Kasumi-1 (cell line): ENCODE measurements at places on chromosomes 1 and 21.

- peak; percentile 82 for DNase-seq
Observed at GRCh38 chr1:110011527-110012041, 22.8 kb upstream of the STRIP1 start.

- no peak for DNase-seq
Observed at GRCh38 chr1:183841550-183841949, 36.6 kb downstream of the RGL1 start.

DNA sequence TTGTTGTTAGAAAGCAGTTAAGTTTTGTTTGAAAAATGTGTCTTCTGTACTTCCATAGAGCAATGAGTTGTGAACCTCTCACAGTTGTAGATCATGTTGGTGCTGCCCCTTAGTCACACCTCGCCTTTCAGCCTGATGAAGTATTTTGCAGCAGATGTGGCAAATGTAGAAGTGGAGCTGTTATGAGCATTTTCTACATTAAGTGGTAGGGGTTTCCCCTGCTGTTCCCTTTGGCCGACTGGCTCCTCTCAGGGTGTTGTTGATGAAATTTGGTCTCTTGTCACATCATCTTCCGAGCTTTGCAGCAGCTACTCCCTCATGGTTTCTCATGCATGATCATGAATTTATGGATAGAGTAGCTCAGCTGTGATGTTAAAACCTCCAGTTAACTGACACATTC is 33.6 kb upstream of the DENND1B start:
- DNase-seq, result no peak

DNA sequence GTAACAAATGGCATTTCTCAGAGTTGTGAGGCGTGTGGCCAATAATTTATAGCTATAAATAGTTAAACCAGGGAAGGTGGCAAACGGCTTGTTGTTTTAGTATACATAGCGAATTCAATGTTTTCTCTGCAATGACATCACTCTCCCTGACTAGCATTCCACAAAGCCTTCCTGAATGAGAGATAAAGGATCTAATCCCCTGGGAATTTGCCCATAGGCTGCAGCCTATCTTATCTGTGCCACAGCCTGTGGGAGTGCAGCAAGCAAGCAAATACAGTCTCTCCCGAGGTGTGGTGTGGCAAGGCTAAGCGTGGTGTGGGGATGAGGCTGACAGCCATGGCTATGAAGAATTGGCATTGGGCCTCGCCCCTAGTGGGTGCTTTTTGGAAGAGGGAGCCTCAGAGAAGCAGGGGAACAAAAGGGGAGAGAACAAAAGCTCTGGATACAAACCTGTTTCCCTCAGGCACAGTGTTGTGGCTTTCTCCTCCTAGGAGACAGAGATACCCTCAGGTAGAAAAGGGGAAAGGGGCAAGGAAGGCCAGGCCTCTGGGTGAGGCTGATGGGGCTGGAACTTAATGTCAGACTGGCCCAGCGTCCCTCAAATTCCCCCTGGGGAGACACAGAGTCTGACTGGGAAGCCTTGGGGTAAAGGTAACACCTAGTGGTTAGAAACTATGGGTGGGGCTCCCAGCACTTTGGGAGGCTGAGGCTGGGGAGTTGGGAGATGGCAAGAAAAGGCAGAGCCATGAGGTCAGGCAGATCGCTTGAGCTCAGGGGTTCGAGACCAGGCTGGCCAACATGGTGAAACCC is 8.9 kb downstream of the TAGLN2 start:
- DNase-seq, result no peak

- DNase-seq, result no peak
Observed at GRCh38 chr1:110161849-110162248, 11.6 kb downstream of the SLC6A17 start.
